CD14-positive monocyte (primary cell): ENCODE measurements at places on chromosomes 6 and 20.

- no peak for DNase-seq
Measured at GRCh38 chr6:37547564-37548061, 47.9 kb upstream of the CCDC167 start.

DNA sequence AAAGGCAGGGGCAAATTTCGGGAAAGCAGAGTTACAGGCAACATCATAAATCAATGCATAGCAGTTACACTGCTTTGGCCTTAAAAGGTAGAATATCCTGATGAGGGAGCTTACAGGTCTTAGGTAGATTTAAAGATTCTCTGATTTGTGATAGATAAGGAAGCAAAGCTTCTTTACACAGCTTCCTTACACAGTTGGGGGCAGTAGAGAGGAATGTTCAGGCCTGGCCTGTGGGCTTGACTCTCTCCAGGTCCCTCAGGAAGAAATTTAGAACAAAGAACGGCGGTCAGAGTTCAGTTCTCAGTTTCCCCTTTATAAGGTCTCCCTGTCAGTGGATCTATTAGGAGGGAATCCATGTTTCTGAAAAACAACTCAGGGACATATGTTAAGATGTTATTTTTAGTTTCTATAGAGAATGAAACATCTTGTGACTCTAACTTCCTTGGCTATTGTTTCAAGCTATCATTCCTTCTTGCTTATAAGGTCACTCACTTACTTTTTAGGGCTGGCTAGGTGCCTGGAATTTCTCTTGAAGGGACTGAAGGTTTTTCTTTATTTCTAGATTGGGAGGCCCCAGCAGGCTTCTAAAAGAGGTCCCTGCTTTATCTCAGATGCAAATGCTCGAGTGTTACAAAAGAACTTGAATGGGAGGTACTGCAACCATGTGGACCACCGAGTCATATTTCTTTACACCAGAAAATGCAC lies 11.8 kb downstream of the HLA-B start:
- DNase-seq = no peak

- DNase-seq = no peak
Measured at GRCh38 chr20:4578375-4578774, 143.3 kb upstream of the PRND start.

DNA sequence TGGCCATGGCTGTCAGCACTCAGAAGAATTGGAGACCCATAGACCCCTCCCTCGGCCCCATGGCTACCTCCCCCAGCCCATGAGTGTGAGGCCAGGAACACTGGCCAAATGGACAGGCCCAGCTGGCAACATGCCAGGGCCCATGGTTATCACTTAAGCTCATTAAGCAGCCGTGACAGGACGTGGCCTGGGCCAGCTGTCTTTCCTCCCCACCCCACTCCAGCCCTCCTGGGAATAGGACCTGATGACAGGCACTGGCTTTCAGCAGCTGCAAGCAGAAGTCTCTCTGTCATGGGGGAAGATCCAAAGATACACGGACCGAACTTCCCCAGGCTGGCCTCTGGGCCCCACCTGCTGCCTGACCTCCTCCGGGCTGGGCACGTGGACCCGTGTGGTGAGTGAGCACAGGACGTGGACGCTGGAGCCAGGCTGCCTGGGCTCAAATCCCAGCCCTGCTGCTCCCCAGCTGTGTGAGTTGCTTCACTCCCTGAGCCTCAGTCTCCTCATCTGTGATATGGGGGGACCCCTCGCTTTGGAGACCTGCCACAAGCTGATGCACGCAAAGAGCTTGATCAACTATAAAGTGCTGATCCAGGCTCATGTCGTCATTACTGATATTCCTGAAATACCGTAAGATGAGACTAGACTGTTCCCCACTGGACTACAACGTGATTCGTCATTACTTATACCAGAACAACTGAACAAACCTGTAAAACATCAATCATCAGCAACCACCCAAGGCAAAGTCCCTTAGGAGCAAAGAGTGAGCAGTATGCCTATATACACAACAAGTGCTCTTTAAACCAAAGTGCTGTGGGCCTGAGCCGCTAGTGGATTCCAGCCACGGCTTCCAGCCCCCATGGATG lies 22.0 kb upstream of the VSTM2L start:
- no peak for DNase-seq

DNA sequence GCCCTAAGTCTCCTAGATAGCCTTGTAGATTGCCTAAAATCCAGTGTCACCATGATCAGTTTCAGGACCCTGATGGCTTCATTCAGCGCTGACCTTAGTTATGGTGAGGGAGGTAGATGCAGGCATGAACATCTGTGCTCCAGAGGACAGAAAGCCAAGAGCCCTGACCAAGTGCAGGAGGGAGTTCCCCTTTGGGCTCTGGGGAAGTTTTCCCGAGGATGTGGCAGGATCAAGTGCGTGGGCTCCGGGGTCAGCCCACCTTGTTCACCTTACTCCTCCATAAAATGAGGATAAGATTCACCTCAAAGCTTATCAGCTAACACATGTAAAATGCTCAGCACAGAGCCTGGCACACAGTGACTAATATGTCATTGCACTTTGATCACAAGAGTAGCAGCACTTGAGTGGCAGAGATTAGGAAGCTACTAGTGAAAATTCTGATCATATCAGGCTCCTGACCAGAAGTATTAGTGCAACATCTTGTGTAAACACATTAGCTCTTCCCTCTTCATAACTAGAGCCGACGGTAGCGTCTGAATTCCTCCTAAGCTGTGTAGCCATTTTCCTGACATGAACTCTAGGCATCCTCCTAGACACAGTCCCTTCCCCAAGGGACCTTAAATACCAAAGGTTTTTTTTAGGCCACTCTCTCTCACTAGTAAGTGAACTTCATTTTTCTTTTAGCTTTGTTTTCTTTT lies 125.2 kb downstream of the SULF2 start:
- no peak for DNase-seq

DNA sequence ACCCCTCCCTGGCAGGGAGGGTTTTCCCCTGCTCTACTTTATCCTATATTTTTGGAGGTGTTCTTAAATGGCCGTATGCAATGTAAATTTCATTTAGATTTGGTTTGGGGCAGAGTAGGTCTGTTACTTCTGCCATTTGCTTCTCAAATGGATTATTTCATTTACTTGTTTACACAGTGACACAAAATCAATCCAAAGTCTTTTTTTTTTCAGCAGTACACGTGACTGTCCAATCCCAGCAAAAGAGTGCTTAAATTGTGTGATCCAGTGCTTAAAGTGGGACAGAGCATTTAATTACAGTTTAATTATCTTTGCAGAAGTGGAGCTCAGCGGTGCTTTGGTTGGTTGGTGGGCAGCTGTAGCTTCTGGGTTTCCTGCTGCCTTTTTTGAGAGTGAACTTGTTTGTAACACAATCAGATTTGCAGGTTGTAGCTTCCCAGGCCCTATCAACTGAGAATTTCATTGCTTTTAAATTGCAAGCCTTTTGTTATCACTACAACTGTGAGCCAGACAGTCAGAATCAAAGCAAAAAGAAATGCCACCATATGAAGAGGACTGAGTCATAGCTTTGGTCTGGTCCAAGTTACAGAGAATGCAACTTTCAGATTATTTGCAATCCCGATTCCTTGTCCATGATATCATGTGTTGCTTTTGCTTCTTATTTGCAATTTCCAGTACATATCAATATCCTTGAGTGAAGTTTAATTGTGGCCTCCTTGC lies 216.9 kb downstream of the DOK5 start:
- DNase-seq = no peak

DNA sequence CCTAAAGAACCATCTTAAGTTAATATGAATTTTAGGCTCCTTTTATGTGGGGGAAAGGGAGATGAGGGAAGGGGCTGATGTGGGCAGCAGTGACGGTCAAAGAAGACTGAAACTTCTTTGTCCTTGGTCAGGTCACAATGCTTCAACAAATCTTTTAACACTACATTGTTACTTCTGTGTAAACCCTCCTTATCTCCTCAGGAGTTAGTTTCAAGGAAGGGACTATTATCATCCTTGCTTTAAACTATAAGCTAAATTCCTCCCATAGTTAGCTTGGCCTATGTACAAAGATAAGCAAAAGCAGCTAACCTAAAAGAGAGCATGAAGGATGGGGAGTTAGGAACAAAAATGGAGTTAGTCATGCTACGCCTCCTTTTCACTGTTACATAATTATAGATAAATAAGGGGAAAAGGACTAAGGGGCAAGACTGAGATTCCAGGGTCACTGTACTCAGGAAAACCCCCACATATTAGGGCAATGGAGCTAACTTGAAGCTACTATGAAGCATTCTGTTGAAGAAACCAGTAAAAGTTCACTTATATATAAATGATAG lies 172.7 kb upstream of the RUNX2 start:
- no peak for DNase-seq

DNA sequence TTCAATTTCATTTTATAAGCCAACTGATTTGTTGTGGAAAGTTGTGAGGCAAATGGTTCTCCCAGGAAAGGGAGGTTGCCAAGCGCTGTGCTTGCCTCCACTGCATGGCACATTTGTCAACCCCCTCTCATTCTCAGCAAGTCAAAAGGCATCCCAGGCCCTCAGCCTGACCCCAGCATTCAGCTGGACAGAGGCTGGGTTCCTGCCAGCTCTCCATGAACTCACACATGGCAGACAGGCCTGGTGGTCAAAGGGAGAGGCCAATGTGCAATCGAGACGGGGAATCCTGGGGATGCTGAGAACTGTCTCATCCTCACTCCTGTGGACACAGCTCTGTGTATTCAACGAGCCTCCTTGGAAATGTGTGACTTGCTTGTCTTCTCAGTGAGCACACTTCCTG lies 106.0 kb upstream of the CDH4 start:
- no peak for DNase-seq

DNA sequence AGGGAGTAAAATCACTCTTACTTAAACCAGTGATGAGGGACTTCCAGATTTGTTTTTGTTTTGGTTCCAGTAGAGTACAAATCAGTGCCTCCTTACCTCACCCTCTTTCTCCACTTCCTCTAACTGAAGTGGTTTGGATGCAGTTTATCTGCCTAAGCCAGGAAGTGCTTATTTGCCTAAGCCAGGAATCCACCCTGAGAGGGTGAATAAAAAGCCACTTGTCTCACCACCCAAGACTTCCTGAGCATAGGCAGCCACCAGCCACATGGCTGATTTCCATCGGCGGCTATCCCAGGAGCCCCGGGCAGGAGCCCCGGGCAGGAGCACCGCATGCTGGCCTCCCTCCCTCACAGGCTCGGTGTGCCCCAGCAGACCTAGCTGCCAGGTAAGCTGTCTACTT lies 12.0 kb downstream of the LRP11 start:
- peak; percentile 84 for DNase-seq

DNA sequence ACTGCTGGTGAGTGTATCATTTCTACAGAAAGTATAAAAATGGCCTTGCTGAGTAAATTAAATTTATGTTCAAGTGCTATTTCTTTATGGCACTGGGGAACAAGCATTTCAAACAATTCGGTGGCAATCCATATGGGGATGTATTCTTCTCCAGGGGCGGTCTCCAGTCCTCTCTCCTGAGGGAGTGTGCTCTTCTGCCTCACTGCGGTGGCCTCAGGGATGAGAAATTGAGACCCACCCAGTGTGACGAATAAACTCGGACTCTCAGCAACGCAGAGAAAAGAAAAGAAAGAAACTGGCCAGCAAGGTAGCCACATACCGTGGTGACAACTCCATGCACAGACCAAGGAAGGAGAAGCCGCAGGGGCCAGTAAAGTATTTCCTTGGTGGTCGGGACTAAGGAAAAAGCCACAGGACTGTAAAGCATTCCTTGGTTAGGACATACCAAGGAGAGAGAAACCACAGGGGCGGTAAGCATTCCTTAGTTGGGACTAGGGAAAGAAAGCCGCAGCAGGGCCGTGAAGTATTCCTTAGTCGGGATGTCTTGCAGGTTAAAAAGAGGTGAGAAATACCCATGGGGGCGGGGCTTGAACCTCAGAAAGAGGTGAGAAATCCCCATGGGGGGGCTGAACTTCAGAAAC lies 13.6 kb upstream of the GOPC start:
- no peak for DNase-seq

DNA sequence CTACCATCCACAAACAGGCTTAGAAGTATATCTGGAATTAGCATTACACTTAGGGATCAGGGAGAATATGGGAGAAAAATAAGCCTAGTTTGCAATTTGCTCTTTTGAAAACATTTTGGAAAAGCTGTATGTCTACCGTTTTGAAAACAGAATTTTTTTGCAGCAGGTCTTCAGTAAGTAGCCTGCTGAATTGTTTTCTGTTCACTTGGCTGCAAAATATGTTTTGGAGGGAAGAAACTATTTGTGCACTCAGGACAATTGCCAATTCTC lies 39.6 kb downstream of the ILRUN start:
- no peak for DNase-seq

DNA sequence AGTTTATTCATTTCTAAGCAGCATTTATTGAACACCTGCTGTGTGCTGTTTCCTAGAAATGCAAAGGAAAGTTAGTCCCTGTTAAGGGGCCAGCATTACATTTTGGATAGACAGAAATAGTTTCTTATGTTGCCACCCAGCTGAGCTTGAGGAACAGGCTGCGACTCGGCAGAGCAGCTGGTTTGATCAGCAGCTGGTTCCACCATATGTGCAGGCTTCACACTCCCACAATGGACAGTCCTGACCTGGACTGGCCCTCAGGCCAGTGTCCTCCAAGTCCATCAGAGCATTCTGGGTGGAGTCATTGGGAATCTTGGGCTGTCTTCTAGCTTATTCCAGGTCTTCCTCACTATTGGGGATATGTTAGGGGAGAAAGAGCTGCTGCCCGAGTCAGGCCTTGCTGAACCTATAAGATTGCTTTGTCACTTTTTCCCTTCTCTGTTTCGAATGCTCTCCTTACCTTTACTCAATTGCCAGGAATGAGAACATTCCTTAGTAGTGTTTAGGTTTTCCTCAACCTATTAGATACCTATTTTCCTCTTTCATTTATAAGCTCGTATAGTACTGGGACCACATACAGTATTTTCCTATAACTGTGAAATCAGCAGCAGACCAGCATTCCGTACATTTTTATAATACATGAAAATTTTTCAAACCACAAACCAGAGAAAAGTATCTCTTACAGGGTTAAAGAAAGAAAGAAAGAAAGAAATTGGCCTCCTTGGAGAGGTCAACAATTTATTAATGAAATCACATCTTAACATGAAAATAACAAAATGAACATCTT lies 203.0 kb downstream of the FARS2 start:
- no peak for DNase-seq

DNA sequence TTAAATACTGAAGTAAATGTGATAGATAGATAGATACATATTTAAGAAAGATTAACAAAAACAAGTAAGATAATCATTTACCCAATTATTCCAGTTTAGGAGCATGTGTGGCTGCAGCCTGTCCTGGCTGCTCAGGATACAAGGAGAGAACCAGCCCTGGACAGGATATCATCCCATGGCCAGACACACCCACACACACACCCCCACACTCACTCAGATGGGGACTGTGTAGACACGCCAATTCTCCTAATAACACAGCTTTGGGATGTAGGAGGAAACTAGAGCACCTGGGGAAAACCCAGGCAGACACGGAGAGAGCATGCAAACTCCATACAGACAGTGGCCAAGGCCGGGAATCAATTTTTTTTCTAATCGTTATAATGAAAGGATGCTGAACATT lies 45.6 kb downstream of the GFOD1 start:
- DNase-seq = no peak
